ENCODE measurements at places on chromosomes 4 and X.

- DNase-seq: no peak
Observed at GRCh38 chr4:122796801-122797404, 29.7 kb upstream of the FGF2 start.

DNA sequence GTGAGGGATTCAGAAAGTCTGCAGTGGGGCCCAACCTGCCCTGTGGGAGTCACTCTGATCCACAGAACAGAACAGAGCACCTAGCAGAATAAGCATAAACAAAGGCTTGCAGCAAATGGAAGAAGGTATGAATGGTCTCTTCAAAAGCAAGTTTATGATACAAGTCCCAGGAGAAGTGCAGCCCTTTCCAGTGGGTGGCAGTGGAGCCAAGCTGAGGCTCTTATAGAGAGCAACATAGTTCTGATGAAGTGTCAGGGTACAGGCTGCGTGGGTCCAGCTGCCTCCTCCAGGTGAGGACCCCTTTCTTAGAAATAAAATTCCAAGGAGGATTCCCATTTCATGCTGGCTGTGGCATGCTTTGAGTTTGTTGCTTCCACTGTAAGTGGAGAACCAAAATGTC, 88.8 kb upstream of the PAK3 start:
- no peak for DNase-seq

DNA sequence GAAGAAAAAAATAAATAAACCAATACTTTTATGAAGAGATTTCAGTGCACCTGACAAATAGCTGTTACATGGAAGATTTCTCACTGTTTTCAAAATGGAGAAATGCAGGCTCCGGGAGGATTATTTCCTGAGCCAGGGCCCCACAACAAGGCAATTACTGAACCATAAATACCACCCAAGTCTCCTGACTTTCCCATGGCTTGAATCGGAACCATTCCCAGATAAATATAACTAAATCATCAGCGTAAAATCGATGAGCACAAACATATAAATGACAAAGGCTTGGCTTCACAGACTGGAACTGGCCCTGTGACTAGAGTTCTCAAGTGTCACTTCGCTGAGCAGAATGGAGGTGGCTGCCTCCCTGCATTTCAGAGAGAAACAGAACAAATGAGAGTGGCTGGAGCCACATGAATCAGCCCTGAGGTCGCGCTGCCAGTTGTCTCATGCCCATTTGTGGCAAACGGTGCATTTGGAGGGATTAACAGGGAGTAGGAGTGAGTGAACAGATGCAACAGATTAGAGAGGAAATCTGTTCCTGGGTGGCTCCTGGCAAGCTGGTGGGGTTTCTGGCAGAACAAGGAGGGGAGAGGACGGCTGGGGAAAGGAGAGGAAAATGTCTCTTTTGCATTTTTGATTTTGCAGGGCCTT, 57.3 kb upstream of the STIM2 start:
- no peak for DNase-seq

GRCh38 chr4:136946307-136946907, 585.9 kb downstream of the PCDH18 start:
- no peak for DNase-seq

- DNase-seq: no peak
Observed at GRCh38 chrX:136812286-136812685, 31.6 kb upstream of the ARHGEF6 start.

DNA sequence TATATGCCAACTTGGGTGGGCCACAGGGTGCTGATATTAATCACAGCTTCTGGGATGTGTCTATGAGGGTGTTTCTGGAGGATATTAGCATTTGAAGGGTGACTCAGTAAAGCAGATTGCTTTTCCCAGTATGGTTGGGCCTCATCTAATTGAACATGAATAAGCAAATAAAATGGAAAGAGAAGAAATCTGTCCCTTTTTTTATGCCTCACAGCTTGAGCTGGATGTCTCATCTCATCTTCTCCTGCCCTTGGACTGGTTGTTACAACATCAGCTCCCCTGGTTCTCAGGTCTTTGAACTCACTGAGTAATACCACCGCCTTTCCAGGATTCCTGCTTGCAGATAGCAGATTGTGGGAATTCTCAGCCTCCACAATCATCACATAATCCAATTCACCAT, 1149.2 kb downstream of the PCDH18 start:
- no peak for DNase-seq

DNA sequence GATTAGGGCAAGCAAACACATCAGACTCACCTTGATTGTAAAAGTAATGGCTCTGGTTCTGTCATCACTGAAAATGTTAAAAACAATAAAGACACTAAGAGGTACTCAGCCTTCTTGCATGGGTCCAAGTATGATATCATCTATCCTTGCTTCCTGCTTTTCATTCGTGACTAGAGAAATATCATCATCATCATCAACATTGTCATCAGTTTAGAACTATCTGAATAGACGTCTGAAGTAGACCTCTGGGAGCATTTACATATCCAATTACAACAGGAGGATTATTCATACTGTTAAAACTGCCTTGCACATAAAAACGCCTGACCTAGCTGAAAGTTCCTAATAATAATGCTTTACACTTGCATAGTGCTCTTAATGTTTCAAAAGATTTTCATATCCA, 9.8 kb upstream of the FRAS1 start:
- no peak for DNase-seq

GRCh38 chr4:181017038-181017437, 1226.2 kb upstream of the TENM3 start:
- DNase-seq: no peak

DNA sequence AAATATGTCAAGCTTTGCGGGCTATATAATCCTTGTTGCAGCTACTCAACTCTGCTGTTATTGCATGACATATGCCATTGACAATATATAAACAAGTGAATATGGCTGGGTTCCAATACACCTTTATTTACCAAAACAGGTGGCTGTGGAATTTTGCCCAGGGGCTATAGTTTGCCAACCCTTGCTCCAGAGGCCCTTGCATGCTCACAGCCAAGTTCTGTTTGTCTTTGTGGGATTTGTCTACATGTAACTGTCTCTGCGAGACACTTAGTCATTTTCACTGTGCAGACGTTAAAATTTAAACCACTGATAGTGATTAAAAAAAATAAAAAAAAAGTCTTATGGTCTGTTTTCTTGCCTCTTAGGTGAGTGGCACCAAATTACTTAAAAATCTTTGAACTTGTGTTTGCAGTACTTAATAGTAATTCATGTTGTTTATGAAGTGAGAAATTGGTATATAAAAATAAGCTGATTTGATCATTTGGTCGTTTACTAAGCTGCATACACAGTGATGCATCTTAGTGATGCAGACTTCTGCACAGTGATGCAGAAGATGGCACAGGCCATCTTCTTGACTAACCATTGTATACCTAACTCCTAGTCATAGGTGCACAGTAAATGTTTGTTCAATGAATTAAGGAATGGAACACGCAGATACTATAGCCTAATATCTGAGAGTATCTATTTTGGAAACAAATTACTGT, 170.9 kb downstream of the FRMPD4 start:
- no peak for DNase-seq

DNA sequence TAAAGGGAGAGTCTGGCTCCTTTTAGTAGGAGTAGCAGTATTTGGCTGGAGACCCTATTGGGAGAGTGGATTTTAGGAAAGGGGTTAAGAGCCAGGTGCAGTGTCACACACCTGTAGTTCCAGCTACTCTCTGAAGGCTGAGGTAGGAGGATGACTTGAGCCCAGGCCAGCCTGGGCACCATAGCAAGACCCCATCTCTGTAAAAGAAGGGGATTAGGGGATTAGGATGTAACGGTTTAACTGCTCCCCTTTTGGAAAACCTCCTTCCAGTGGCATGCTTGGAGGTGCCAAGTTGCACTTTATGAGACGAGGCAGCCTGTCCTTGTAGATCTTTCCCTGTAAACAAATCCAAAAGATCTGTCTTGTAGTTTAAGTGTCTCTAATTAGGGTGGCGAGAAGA, 140.0 kb downstream of the KLHL8 start:
- DNase-seq: no peak
